Lower lobe of right lung (tissue), 2 donors: ENCODE measurements at places on chromosomes 5 and 9. TPM values are rescaled to one million over a fixed set of nuclear protein-coding genes. Genes with fewer than 3 reads are reported as not detected.
A peak's percentile ranks its signal among the peaks of the same experiment; 100 is the strongest.

- no peaks in the 10 kb centered on the region for H3K27me3 ChIP-seq
- H3K4me1 ChIP-seq = peaks cover 5% of the 10 kb centered on the region
- no peak overlapping the region for H3K27ac ChIP-seq
- H3K36me3 ChIP-seq = no peaks in the 10 kb centered on the region
- no peak for DNase-seq
These were observed 94.0 kb downstream of the ACTL7B start for GRCh38 chr9:108761655-108762347.

DNA sequence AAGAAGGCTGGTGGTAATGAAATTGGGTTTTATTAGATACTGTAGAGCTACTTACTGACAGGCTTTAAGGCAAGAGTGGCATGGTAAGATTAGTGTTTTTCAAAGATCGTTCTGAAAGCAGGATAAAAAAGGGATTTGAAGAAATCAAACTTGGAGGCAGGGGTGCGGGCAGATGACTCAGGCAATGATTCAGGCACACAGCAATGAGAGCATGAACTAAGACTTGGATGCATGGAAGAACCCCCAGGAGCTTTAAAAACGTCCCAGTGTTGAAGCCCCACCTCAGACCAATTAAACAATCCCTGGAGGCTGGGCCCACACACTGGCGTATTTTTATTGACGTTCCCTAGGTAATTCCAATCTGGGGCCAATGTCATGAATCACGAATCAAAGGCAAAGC is 102.5 kb downstream of the SREK1 start:
- H3K36me3 ChIP-seq = no peaks in the 10 kb centered on the region
- no peak overlapping the region for H3K4me3 ChIP-seq
- no peak overlapping the region for H3K27ac ChIP-seq

- H3K4me1 ChIP-seq = no peaks in the 10 kb centered on the region
- H3K27ac ChIP-seq = no peak overlapping the region
- no peak overlapping the region for H3K4me3 ChIP-seq
- H3K36me3 ChIP-seq = no peaks in the 10 kb centered on the region
- no peak for DNase-seq
- H3K27me3 ChIP-seq = no peaks in the 10 kb centered on the region
These were observed 517.9 kb downstream of the MTRR start for GRCh38 chr5:8386719-8387288.

GRCh38 chr9:118954857-118955256 is 414.4 kb downstream of the BRINP1 start:
- no peak overlapping the region for H3K27ac ChIP-seq
- H3K27me3 ChIP-seq = no peaks in the 10 kb centered on the region
- DNase-seq = no peak
- no peaks in the 10 kb centered on the region for H3K4me1 ChIP-seq
- H3K4me3 ChIP-seq = no peak overlapping the region

DNA sequence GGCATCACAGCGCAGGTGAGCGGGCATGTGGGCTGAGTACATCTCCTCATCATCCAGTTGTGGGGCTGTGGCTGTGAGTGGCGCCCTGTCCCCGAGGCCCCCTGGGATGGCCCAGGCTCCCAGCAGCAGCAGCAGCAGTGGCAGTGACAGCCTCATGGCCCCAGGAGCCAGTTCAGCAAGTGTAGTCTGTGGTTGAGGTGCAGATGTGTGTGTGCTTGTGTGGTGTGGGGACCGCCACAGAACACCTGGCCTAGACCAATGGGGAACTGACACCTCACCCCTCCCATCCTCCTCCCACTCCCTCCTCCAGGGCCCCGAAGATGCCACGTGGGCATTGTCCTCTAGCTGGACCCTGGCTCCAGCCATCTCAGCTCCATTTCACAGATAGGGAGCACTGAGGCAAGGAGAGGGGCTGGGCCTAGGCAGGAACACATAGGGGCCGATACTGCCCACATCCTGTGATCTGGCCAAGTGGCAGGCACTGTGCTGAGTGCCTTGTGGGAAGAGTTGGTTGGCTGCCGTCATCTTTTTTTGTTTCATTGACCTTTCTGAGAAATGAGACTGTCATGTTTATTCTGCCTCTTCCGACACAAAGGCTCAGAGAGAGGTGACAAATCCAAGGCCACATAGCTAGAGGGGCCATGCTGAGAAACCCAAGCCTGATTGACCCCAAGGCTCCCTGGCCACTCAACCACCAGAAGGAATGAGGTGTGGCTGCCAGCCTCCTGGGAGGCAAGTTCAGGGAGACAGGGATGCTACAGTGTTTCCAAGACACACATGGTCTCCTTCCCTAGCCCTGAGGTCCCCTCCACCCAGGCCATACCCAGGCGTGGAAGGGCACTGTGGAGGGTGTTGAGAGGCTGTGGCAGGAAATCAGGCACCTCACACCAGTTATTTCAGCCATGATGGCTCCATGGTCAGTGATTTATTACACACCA is at the start of gene MZB1:
Gene MZB1 (minus strand): TSS at position 213 of the 938 bp plus-strand sequence. CDS start 57 bp downstream, at position 156.
- H3K4me3 ChIP-seq = peak within 1 kb of the TSS; percentile 8
- H3K4me1 ChIP-seq = peaks cover 44% of the 10 kb centered on the region
- no peak within 1 kb of the TSS for H3K27ac ChIP-seq
- DNase-seq = no peak
- no peaks in the 10 kb centered on the region for H3K36me3 ChIP-seq

DNA sequence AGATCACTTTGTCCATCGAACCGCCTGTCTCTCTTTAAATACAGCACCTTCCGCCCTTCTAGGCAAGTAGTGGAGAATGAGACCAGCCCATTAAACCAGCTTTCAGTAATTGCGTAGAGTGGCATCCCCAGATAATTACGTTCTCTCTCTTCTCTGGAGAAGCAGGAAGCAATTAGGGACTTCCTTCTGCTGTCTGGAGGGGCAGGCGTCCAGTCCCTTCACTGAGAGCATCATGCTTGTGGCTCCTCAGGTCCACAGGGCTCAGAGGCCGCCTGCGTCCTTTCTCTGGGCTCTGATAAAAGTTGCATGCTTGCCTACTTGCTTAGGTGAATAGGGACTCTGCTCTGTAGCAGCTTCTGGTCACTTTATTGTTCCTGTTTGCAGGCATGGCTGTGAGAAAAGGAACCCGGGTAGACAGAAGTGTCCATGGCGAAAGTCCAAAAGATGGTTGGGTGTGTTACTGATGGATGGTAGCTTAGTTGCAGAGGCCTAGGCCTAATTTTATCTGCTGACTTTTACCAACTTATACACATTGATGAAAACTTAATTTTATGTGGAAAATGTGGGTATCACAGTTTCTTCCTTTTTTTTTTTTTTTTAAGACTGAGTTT is 299.1 kb upstream of the PANK3 start:
- no peaks in the 10 kb centered on the region for H3K36me3 ChIP-seq
- peaks cover 5% of the 10 kb centered on the region for H3K27me3 ChIP-seq
- H3K4me3 ChIP-seq = no peak overlapping the region
- no peak overlapping the region for H3K27ac ChIP-seq
- DNase-seq = no peak
- peaks cover 9% of the 10 kb centered on the region for H3K4me1 ChIP-seq

- H3K4me1 ChIP-seq = no peaks in the 10 kb centered on the region
- no peaks in the 10 kb centered on the region for H3K27me3 ChIP-seq
- H3K27ac ChIP-seq = no peak overlapping the region
- DNase-seq = no peak
- H3K4me3 ChIP-seq = no peak overlapping the region
- H3K36me3 ChIP-seq = no peaks in the 10 kb centered on the region
These were observed 17.2 kb upstream of the MLANA start for GRCh38 chr9:5873439-5873838.

DNA sequence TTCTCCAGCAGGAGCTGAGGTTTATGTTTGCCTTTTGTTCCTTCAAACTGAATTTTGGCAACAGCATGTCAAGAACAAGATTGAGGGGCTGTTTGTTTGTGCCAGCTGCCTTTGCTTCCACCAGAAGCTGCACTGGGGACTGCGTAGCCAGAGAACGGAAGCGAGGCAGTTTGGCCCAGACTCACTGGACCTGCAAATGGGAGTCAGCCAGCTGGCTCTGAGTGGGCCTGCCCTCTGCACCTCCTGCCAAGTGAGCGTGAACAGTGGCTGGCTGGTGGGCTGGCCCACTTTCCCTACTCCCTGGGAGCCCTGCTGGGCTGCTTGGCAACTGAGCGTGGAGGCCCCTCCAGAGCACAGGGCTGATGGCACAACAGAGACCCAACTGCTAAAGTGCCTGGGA is 111.6 kb downstream of the GALNT10 start:
- H3K27ac ChIP-seq = peak overlapping the region; percentile 21
- no peaks in the 10 kb centered on the region for H3K27me3 ChIP-seq

GRCh38 chr5:119176785-119177184 is 105.9 kb downstream of the DMXL1 start:
- H3K36me3 ChIP-seq = peaks cover 24% of the 10 kb centered on the region
- H3K4me3 ChIP-seq = no peak overlapping the region
- no peak for DNase-seq
- H3K4me1 ChIP-seq = no peaks in the 10 kb centered on the region
- no peaks in the 10 kb centered on the region for H3K27me3 ChIP-seq

DNA sequence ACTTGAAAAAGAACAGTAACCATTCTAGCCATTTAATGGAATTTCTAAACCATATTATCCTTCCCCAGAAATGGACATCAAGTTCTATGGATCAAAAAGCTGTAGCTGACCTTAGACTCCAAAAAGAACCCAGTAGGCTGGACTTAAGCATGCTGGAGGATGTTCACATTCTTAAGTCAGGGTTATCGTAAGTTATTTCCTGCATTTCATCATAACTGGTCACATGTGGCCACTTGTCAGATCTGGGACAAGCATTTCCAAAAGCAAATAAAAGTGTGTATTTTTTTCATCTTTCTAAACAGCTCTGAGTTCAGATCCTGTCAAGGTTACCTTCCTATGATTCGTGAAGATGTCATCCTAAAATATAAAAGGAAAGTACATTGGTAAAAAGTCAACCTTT is 274.5 kb upstream of the PTGER4 start:
- no peaks in the 10 kb centered on the region for H3K27me3 ChIP-seq
- no peak for DNase-seq
- no peak overlapping the region for H3K4me3 ChIP-seq
- H3K36me3 ChIP-seq = no peaks in the 10 kb centered on the region
- peaks cover 43% of the 10 kb centered on the region for H3K4me1 ChIP-seq

- H3K27me3 ChIP-seq = no peaks in the 10 kb centered on the region
- H3K27ac ChIP-seq = peak overlapping the region; percentile 16
- H3K36me3 ChIP-seq = no peaks in the 10 kb centered on the region
- no peak overlapping the region for H3K4me3 ChIP-seq
- H3K4me1 ChIP-seq = peaks cover 52% of the 10 kb centered on the region
These were observed 13.6 kb downstream of the ARHGAP26 start for GRCh38 chr5:142783601-142784341.

- no peaks in the 10 kb centered on the region for H3K4me1 ChIP-seq
- no peaks in the 10 kb centered on the region for H3K36me3 ChIP-seq
- no peak overlapping the region for H3K27ac ChIP-seq
- no peak for DNase-seq
These were observed 143.9 kb downstream of the SLIT3 start for GRCh38 chr5:169157064-169157463.

GRCh38 chr5:173069671-173070070 is 13.5 kb downstream of the CREBRF start:
- no peak for DNase-seq
- no peak overlapping the region for H3K27ac ChIP-seq

- no peak overlapping the region for H3K4me3 ChIP-seq
- H3K4me1 ChIP-seq = peaks cover 6% of the 10 kb centered on the region
- H3K36me3 ChIP-seq = no peaks in the 10 kb centered on the region
- DNase-seq = no peak
- H3K27ac ChIP-seq = no peak overlapping the region
- peaks cover 17% of the 10 kb centered on the region for H3K27me3 ChIP-seq
These were observed 5.1 kb downstream of the SEMA5A start for GRCh38 chr5:9540791-9541190.

- no peak overlapping the region for H3K4me3 ChIP-seq
- peaks cover 50% of the 10 kb centered on the region for H3K36me3 ChIP-seq
- DNase-seq = no peak
- no peak overlapping the region for H3K27ac ChIP-seq
- no peaks in the 10 kb centered on the region for H3K27me3 ChIP-seq
- no peaks in the 10 kb centered on the region for H3K4me1 ChIP-seq
These were observed 31.4 kb downstream of the CTNNA1 start for GRCh38 chr5:138784590-138784989.

GRCh38 chr5:160747559-160747958 is 104.5 kb downstream of the ATP10B start:
- H3K36me3 ChIP-seq = no peaks in the 10 kb centered on the region
- H3K27ac ChIP-seq = no peak overlapping the region
- no peaks in the 10 kb centered on the region for H3K4me1 ChIP-seq
- no peaks in the 10 kb centered on the region for H3K27me3 ChIP-seq

DNA sequence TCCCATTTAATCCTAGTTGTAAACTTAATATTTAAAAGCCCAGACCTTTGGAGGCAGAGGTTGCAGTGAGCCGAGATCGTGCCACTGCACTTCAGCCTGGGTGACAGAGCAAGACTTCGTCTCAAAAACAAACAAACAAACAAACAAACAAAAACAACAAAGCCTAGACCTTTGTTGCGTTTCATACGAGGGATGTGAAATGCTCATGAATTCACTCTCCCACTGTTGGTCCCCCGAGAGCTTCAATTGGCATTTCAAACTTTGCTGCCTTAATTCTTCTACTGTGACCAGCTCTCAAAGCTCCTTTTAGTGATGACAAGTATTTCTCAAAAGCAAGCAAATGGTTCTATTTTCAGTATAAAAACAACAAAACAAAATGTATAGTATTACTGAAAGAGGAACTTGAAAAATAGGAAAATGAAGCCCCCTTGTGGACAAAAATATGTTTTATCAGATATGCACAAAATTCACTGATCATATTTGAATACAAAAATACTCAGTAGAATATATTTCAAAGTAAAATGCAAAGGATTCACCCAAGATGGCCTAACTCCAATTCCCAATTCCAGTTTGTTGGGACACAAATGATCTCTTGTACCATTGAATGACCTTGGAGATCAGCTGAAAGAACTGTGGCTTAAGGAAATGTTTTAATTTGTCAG is 140.4 kb downstream of the ESM1 start:
- DNase-seq = no peak
- H3K27me3 ChIP-seq = no peaks in the 10 kb centered on the region
- peak overlapping the region; percentile 13 for H3K27ac ChIP-seq
- no peaks in the 10 kb centered on the region for H3K36me3 ChIP-seq
- peak overlapping the region; percentile 32 for H3K4me3 ChIP-seq
- peaks cover 9% of the 10 kb centered on the region for H3K4me1 ChIP-seq

- no peak overlapping the region for H3K4me3 ChIP-seq
- no peaks in the 10 kb centered on the region for H3K36me3 ChIP-seq
- no peaks in the 10 kb centered on the region for H3K4me1 ChIP-seq
- no peak for DNase-seq
These were observed 66.9 kb downstream of the TMEM252 start for GRCh38 chr9:68473790-68474189.

Gene PCDHA11
- 0.38 TPM for total RNA-seq

Gene ZNF622
- 28.1 TPM for total RNA-seq

Gene SPINK13
- not detected for total RNA-seq

Gene SPARC
- total RNA-seq = 904 TPM

Gene NIM1K
- total RNA-seq = 4.8 TPM

Gene NIPBL
- total RNA-seq = 67.3 TPM

Gene RASGEF1C
- not detected for total RNA-seq

Gene AK8
- 6.1 TPM for total RNA-seq

Gene EQTN
- total RNA-seq = not detected

Gene RMRP
- total RNA-seq = 24,340 TPM

Gene PCDHA9
- total RNA-seq = 0.32 TPM

Gene NAA35
- 20.3 TPM for total RNA-seq

Gene GADD45G
- 14.4 TPM for total RNA-seq

Gene SPATA31D4
- total RNA-seq = not detected

Gene PGM5
- 26.3 TPM for total RNA-seq
